ENCODE measurements at places on chromosomes 1 and 21. TPM values are rescaled to one million over a fixed set of nuclear protein-coding genes. Genes with fewer than 3 reads are reported as not detected.

- no peak for DNase-seq
- H3K27me3 ChIP-seq, result no peaks in the 10 kb centered on the region
- peaks cover 40% of the 10 kb centered on the region for H3K4me1 ChIP-seq
- no peaks in the 10 kb centered on the region for H3K36me3 ChIP-seq
- H3K27ac ChIP-seq, result peak overlapping the region; percentile 73
- H3K4me3 ChIP-seq, result no peak overlapping the region
Observed at GRCh38 chr1:223175633-223176032, 32.6 kb upstream of the TLR5 start.

GRCh38 chr1:217274416-217274815, 356.5 kb downstream of the GPATCH2 start:
- no peaks in the 10 kb centered on the region for H3K36me3 ChIP-seq
- no peak overlapping the region for H3K4me3 ChIP-seq
- H3K27me3 ChIP-seq, result no peaks in the 10 kb centered on the region
- DNase-seq, result no peak

GRCh38 chr21:34279883-34280282, 83.9 kb upstream of the KCNE2 start:
- H3K27ac ChIP-seq, result peak overlapping the region; percentile 49
- H3K36me3 ChIP-seq, result no peaks in the 10 kb centered on the region

DNA sequence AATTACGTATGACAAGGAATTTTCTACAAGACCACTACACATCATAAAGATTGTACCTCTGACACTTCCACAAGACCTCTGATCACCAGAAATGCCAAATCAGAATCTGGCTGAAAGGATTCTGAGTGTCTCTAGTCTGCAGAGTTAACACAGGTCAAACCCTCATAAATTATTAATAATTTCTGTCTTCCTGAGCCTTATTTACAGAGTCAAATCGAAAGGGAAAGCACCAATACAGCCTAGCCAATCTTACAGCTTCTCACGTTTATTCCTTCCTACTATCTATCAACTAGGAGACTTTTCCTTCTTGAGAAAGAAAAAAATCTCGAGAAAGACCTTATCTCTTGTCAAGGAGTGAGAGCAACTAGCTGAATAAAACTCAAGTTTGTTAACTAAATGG, 2151.6 kb downstream of the MRPL39 start:
- no peaks in the 10 kb centered on the region for H3K36me3 ChIP-seq
- H3K27ac ChIP-seq, result no peak overlapping the region
- H3K4me3 ChIP-seq, result no peak overlapping the region
- H3K4me1 ChIP-seq, result no peaks in the 10 kb centered on the region
- no peak for DNase-seq

GRCh38 chr1:192448026-192448578, 127.5 kb upstream of the RGS1 start:
- DNase-seq, result no peak
- H3K27me3 ChIP-seq, result no peaks in the 10 kb centered on the region
- H3K4me1 ChIP-seq, result no peaks in the 10 kb centered on the region
- no peak overlapping the region for H3K27ac ChIP-seq
- no peaks in the 10 kb centered on the region for H3K36me3 ChIP-seq

- no peaks in the 10 kb centered on the region for H3K4me1 ChIP-seq
- no peak for DNase-seq
- no peaks in the 10 kb centered on the region for H3K36me3 ChIP-seq
- no peak overlapping the region for H3K27ac ChIP-seq
Observed at GRCh38 chr1:39238476-39238875, 34.0 kb downstream of the MACF1 start.

- no peaks in the 10 kb centered on the region for H3K4me1 ChIP-seq
- H3K27ac ChIP-seq, result no peak overlapping the region
- H3K4me3 ChIP-seq, result no peak overlapping the region
- DNase-seq, result no peak
- H3K27me3 ChIP-seq, result no peaks in the 10 kb centered on the region
Observed at GRCh38 chr1:46708121-46708520, 10.8 kb downstream of the EFCAB14 start.

GRCh38 chr1:227391211-227391610, 72.9 kb upstream of the CDC42BPA start:
- H3K27me3 ChIP-seq, result no peaks in the 10 kb centered on the region
- H3K4me3 ChIP-seq, result no peak overlapping the region
- DNase-seq, result no peak
- H3K4me1 ChIP-seq, result no peaks in the 10 kb centered on the region
- H3K36me3 ChIP-seq, result no peaks in the 10 kb centered on the region

DNA sequence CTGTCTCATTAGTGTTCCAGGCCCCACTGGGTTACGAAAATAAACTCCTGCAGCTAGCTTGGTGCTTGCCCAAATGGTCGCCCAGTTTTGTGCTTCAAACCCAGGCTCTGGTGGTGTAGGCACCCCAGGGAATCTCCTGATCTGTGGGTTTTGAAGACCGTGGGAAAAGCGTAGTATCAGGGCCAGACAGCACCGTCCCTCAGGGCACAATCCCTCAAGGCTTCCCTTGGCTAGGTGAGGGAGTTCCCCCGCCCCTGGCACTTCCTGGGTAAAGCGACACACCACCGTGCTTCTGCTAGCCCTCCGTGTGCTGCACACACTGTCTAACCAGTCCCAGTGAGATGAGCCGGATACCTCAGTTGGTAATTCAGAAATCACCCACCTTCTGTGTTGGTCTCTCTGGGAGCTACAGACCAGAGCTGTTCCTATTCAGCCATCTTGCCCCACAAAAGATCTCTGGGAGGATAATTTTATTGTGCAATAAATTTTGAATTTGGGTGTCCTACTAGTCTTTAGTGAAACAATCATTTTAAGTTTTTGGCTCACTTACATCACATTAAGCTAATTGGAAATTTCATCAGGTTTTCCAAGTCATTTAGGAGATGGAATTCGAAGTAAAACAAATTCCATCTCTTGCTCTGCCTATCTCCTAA, 9.4 kb upstream of the SLC25A24 start:
- H3K4me1 ChIP-seq, result no peaks in the 10 kb centered on the region
- DNase-seq, result no peak
- H3K4me3 ChIP-seq, result no peak overlapping the region

GRCh38 chr1:232029315-232029714, 402.7 kb downstream of the DISC1 start:
- no peak for DNase-seq
- H3K36me3 ChIP-seq, result no peaks in the 10 kb centered on the region
- no peak overlapping the region for H3K27ac ChIP-seq
- H3K4me3 ChIP-seq, result no peak overlapping the region
- H3K4me1 ChIP-seq, result no peaks in the 10 kb centered on the region

DNA sequence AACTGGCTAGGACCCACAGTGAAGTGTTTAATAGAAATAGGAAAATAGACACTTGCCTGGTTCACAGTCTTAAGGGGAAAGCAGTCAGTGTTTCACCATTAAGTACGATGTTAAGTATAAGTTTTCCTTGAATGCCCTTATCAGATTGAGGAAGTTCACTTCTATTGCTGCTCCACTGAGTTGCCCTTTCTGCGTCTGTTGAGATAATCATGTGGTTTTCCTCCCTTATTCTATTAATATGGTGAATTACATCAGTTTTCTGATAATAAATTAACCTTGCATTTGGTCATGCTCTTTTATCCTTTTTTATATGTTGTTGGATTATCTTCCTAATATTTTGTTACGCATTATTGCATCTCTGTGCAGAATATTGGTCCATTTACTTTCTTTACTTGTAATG, 21.4 kb downstream of the UTS2 start:
- H3K4me1 ChIP-seq, result no peaks in the 10 kb centered on the region
- no peak overlapping the region for H3K4me3 ChIP-seq
- no peaks in the 10 kb centered on the region for H3K27me3 ChIP-seq
- H3K27ac ChIP-seq, result no peak overlapping the region
- DNase-seq, result no peak
- peaks cover 43% of the 10 kb centered on the region for H3K36me3 ChIP-seq

DNA sequence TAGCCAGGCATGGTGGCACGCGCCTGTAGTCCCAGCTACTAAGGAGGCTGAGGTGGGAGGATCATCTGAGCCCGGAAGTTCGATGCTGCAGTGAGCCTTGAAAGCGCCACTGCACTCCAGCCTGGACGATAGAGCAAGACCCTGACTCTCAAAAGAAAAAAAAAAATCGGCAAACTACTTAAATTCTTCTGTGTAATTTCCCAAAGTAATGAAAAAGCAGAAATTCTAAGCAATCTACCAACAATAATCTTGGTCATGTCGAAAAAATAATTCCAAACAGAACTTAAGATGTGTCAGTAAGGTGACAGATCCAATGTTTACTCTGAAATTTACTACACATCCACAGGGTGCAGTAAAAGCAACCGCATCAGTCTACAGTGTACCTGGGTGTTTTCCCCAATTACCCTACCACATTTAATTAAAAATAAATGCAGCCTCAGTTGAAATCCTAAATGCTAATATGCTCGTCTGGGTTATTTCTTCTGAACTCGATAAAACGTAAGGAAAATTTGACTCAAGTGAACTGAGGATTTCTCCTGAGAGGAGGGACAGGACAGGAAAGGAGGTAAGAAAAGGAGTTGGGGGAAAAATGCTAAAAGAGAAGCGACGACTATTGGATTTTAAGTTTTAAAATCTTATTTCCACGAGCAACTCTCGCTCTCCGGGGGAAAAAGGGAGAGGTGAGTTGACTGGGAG, 801 bp downstream of the EPRS1 start:
- no peaks in the 10 kb centered on the region for H3K27me3 ChIP-seq
- H3K36me3 ChIP-seq, result no peaks in the 10 kb centered on the region
- DNase-seq, result no peak
- H3K4me3 ChIP-seq, result peak overlapping the region; percentile 81
- H3K27ac ChIP-seq, result peak overlapping the region; percentile 71

- H3K4me1 ChIP-seq, result no peaks in the 10 kb centered on the region
- no peak overlapping the region for H3K4me3 ChIP-seq
- H3K36me3 ChIP-seq, result no peaks in the 10 kb centered on the region
- H3K27ac ChIP-seq, result no peak overlapping the region
- no peaks in the 10 kb centered on the region for H3K27me3 ChIP-seq
Observed at GRCh38 chr1:29379443-29380073, 143.2 kb downstream of the PTPRU start.

GRCh38 chr1:245560316-245560859, 405.6 kb downstream of the KIF26B start:
- no peaks in the 10 kb centered on the region for H3K27me3 ChIP-seq
- no peak for DNase-seq
- no peaks in the 10 kb centered on the region for H3K36me3 ChIP-seq

DNA sequence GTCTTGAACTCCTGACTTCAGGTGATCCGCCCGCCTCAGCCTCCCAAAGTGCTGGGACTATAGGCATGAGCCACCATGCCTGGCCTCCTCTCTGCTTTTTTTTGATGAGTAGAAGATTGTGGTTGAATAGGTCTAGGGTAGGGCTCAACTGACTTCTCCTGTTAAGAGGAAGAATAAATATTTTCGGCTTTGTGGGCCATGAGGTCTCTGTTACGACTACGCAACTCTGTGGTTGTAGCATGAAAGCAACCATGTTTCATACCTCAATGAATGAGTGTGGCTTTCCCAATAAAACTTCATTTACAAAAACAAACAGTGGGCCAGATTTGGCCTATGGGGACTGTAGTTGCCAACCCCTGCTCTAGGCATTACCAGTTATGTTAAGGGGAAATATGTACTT, 67.8 kb downstream of the NID1 start:
- H3K4me1 ChIP-seq, result no peaks in the 10 kb centered on the region
- no peak overlapping the region for H3K27ac ChIP-seq
- no peaks in the 10 kb centered on the region for H3K27me3 ChIP-seq
- no peak overlapping the region for H3K4me3 ChIP-seq
- peaks cover 5% of the 10 kb centered on the region for H3K36me3 ChIP-seq

DNA sequence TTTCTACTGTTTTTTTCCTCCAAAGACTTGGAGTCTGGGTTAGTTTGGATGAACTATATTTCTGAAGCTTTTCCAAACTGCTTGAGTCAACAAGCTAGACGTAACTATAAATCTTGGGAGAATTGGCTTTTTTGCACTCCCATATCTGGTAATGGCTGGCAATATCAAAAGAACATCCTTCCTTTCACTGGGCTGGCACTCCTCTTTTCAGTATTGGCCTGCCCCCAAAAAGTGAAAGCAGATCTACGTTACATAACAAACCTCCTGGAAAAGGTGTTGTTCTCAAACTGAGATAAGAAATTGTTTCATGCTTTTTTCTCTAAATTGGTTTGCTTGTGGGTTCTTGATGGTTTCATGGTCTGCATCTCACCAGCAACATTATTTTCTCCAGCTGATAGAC, 499.3 kb downstream of the NEGR1 start:
- no peak for DNase-seq
- no peak overlapping the region for H3K27ac ChIP-seq
- H3K4me1 ChIP-seq, result no peaks in the 10 kb centered on the region
- no peaks in the 10 kb centered on the region for H3K36me3 ChIP-seq
- no peaks in the 10 kb centered on the region for H3K27me3 ChIP-seq
- no peak overlapping the region for H3K4me3 ChIP-seq

DNA sequence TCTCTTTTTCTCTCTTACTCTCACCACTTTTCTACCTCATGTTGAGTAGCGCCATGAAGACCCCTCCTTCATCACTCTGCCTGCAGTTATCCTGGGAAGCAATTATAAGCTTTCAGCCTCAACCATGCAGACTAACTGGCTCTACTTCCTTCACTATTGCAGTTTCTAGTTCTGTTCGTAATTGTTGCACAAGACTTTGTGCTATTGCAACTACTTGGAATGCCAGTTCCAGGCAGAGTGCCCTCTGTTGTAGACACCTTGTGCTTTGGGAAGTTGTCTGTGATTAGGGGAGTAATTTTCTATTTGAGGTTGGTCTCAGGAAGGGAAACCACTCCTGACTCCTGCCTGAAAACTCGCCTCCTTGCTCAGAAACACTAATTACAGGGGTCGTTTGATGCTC, 19.4 kb downstream of the PGM1 start:
- H3K27me3 ChIP-seq, result no peaks in the 10 kb centered on the region
- no peak for DNase-seq
- peak overlapping the region; percentile 3 for H3K27ac ChIP-seq
- no peaks in the 10 kb centered on the region for H3K36me3 ChIP-seq

DNA sequence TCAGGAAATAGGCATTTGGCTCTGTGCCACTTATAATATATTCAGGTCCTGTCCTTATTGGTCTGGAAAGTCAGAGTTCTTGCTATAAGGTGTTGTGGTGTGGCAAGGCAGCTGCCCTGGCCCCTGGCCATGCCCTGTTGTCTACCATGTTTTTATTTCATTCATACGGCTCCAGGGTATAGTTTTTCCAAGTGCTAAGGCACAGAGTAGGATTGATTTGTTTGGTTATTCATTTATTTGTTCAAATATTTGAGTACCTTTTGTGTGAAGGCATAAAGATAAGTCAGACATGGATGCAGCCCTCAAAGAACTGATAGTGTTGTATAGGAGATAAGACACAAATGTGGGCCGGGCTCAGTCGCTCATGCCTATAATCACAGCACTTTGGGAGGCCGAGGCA, 10.1 kb downstream of the ZBTB8B start:
- no peak overlapping the region for H3K27ac ChIP-seq
- H3K4me3 ChIP-seq, result no peak overlapping the region
- H3K36me3 ChIP-seq, result no peaks in the 10 kb centered on the region
- no peaks in the 10 kb centered on the region for H3K27me3 ChIP-seq
- DNase-seq, result no peak
- no peaks in the 10 kb centered on the region for H3K4me1 ChIP-seq

Gene CD2
- total RNA-seq, result 0.58 TPM

Gene DYNLT5
- total RNA-seq, result 1.5 TPM

Gene PRAMEF5
- not detected for total RNA-seq

Gene F13B
- 143 TPM for total RNA-seq

Gene PEA15
- 20.8 TPM for total RNA-seq

Gene LHX8
- total RNA-seq, result not detected

Gene MTFR1L
- total RNA-seq, result 48.9 TPM

Gene CELA2A
- not detected for total RNA-seq

Gene RAB42
- total RNA-seq, result 12.0 TPM

Gene AMIGO1
- 2.9 TPM for total RNA-seq

Data from right lobe of liver (tissue), 6 donors.